ENCODE measurements at places on chromosomes 7 and 10.

DNA sequence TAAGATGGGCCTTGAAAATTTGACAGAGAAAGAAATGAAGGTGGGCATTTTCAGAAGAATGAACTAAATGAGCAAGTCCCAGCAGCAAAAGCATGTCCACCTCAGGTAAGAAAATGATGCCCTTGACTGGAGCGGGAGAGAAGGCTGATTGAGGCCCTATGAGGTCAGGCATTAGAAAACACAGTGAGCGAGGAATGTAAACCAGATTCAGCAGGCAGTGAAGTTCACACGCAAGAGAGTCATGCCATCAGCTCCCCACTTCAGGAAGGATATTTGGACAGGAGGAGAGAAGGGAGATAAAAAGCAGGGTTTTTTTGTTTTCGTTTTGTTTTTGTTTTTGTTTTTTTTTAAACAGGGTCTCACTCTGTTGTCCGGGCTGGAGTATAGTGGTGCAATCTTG is 166.4 kb downstream of the PPP1R17 start:
- no peak for DNase-seq

DNA sequence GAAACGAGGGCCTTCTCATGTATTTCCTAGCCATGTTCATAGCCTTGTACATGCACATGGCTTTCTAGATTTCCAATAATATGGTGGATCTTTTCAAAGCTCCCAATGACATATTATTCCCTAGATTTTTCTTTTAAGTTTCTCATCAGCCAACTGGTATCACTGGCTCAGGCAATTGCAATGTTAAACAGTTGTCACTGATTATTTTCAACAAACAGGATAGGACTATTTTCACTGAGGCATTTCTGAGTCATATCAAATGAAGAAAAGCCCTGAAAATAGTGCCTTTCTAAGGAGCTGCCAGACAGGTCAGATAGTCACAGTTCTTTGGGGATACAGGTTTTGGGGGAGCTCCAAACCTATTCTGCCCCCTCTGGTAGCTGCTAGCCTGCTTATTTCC is 4.5 kb upstream of the LMTK2 start:
- no peak for DNase-seq

DNA sequence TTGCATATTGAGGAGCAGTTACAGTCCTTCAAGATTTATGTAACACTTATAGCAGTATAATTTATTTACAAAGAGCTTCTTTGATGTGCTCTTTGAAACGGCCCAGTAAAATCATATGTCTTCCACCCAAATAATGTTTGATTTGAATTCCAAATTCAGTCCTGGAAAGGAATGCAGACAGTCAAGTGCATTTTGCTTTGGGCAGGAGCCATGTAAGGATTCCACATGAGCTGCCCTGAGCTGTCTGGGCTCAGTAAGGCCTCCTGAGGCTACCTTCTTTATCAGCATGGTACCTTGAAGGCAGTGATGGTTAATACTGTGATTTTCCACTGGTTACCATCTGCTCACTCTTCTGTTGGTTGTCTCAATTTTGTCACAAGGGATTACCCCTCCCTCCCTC is 41.6 kb upstream of the LHFPL3 start:
- no peak for DNase-seq

GRCh38 chr10:91350651-91351081 is 59.5 kb upstream of the HECTD2 start:
- no peak for DNase-seq

- DNase-seq = no peak
These were observed 57.2 kb downstream of the CABCOCO1 start for GRCh38 chr10:61719906-61720305.

DNA sequence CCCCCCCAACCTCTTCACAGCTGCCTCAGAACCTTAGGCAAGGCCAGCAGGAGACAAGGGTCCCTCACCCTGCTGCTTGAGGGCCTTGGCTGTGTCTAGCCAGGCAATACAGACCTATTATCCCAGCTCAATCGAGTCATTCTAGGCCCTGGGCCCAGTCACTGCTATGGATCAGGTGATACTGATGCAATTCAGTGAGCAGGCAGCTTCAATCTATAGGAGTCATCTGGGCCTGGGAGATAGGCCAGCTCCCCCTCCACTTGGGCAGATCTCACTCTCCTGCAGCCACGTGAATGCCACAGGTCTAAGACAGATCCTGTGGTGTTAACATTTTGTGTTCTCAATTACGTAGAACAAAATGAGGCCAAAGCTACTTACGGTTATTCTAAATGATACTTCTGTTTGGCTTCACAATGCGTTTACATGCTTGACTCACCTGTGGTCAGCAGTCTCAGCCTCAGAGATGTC is 68.0 kb upstream of the LRRC4 start:
- DNase-seq = no peak

GRCh38 chr7:30093420-30093952 is 41.3 kb upstream of the MTURN start:
- no peak for DNase-seq

GRCh38 chr10:76554478-76554877 is 1083.1 kb downstream of the KCNMA1 start:
- no peak for DNase-seq

- DNase-seq = no peak
These were observed 117.6 kb downstream of the SNX13 start for GRCh38 chr7:17822547-17823173.

DNA sequence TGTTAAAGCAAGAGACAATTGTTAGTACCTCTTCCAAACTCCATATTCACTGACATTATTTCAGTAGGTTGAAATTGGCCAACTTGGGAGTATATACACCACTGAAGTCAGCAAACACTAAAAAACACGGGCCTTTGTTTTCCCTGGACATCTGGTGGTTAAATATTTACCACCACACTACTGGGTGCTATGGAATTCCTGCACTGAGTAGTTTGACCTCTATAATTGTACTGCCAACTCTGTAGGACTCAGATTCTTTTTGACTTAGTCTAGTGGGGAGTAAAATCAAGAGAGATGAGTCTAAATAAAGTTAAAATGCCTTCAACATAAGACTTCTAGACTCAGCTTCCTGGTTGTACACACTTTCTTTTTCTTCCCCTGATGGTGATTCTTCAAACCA is 41.3 kb upstream of the TES start:
- no peak for DNase-seq

- no peak for DNase-seq
These were observed 218.2 kb downstream of the CCSER2 start for GRCh38 chr10:84546609-84547008.

- DNase-seq = no peak
These were observed 616.6 kb downstream of the XPNPEP1 start for GRCh38 chr10:109306698-109307097.

DNA sequence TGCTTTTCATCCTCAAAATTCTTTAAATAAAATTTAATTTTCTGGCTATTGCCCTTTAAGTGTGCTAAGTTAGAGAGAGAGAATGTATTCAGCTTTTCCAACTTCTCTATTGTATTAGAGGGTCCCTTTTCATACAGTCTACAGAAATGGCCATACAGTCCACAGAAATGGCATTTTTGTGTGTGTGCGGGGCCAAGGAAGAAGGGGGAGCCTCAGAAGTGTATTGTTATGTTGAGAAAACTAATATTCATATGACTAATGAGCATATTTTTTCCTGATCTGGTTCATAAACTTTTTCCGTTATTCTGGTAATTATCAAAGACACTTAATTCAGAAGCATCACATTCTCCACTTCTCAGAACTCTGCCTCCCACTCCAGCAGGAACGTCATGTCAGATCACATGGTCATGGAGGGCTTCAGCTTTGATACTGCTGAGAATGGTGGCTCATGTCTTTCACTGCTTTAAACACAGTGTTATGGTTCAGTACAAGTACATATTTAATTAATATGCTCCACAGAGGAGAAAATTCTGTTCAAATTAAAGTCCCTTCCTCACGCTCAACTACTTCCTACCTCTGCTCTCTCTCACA is 37.1 kb downstream of the ELMO1 start:
- no peak for DNase-seq

GRCh38 chr7:27046854-27047549 is 48.8 kb downstream of the HOXA1 start:
- no peak for DNase-seq

Data from esophagus squamous epithelium (tissue), 5 donors.